IMR-90 (cell line): ENCODE measurements at places on chromosomes 13 and 19. TPM values are rescaled to one million over a fixed set of nuclear protein-coding genes. Genes with fewer than 3 reads are reported as not detected.

DNA sequence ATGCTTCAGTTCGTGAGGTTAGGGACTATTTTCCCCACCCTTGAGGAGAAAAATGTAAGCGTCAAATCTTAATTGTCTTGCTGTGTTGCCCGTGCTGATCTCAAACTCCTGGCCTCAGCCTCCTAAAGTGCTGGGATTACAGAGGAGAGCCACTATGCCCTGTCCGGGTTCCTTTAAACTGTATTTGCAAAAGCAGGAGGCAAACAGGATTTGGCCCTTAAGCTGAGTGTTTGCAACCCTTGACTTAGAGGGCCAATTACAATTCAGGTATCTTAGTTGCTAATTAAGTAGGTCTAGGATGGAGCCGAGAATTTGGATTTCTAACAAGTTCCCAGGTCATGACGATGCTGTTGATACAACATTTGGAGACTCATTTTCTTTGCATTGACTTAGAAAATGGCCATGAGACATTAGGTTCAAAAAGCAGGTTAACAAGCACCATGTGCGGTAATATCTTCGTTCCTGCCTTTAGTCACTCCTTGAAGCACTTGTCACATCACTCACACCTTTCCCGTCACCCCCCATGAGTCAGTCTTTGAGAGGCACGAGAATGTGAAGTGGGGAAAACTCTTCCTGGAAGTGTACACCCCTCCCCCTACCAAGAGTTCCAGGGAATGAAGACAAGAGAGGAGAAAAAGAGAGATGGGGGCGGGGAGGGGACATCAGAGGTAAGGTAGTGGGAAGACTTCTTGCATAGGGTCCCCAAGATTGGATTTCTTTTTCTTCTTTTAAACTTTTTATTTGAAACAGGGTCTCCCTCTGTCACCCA lies 2.6 kb downstream of the NAPSA start:
- no peak for DNase-seq

- no peak for DNase-seq
These were observed 207.2 kb downstream of the SPRY2 start for GRCh38 chr13:80133631-80134261.

- DNase-seq: peak; percentile 45
These were observed 2.7 kb upstream of the SNAPC2 start for GRCh38 chr19:7917267-7918061.

DNA sequence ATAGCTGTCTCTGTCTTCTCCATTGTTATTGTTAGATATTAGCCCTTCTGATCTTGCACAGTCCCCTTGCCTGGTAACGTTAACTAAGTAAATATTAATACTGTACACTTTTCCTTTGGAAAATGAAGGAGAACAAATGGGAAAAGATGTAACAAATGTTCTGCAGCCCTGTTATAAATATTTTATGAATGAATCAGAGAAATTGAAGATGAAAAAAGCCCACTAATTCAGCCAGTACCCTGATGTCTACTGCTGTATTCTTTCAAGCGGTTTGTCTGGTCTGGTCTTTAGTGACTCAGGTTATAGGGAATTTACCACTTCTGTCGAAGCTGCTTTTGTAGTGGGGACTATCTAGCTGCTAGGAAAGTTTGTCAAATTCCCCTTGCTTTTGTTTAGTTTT lies 121.0 kb downstream of the COG6 start:
- DNase-seq: peak; percentile 88

- DNase-seq: no peak
These were observed 7.3 kb downstream of the LYL1 start for GRCh38 chr19:13095393-13095784.

- DNase-seq: peak; percentile 28
These were observed 37.4 kb upstream of the GAS6 start for GRCh38 chr13:113901231-113901630.

GRCh38 chr19:39941151-39941550 lies 6.7 kb upstream of the FCGBP start:
- DNase-seq: no peak

- no peak for DNase-seq
These were observed 379 bp upstream of the ZNF470 start for GRCh38 chr19:56566904-56567273.

DNA sequence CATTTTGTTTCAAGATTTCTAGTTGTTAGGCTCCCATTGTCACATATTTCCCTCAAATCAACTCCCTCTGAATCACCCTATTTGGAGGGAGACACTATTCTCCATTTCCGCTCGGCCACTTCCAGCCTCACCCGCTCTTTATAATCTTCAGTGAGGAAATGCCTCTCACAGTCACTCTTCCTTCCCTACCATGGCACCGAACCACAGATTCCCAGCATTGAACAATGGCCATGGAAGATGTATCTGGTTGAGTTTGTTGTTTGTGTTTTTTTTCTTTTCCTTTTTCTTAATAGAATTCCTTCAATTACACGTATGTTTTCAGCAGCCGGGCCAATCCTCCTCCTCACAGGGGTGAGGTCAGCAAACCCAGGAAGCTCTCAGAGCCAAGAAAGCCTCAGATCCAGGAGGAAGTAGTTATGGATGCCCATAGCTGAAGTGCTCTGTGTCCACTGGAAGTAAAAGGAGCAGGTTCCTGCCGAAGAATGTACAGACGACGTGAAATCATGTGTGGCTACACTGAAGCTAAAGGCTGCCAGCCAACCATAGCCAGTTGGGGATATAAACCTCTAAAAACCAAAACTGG lies 472.1 kb downstream of the FOXO1 start:
- DNase-seq: no peak

- no peak for DNase-seq
These were observed 83.0 kb downstream of the TSHZ3 start for GRCh38 chr19:31266196-31266595.

- DNase-seq: no peak
These were observed 65.1 kb downstream of the SPACA7 start for GRCh38 chr13:112441226-112441625.

DNA sequence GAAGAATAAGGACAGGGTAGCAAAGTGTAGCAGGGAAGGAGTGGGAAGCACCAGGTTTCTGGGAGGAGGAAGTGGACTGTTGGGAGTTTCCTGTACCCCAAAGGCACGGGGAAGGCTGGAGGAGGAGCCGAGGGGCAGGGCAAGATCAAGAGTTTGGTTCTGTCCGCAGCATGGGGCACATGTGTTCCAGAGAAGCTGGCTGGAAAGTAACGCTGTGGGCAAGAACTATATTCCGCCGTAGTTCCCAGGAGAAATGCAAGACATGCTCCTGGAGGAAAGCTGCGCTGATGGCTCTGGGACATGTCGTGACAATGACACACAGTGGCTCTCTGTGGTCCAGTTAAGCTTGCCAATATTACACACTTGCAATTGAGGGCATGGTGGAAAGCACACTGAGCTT lies 51.7 kb upstream of the KPNA3 start:
- DNase-seq: no peak

DNA sequence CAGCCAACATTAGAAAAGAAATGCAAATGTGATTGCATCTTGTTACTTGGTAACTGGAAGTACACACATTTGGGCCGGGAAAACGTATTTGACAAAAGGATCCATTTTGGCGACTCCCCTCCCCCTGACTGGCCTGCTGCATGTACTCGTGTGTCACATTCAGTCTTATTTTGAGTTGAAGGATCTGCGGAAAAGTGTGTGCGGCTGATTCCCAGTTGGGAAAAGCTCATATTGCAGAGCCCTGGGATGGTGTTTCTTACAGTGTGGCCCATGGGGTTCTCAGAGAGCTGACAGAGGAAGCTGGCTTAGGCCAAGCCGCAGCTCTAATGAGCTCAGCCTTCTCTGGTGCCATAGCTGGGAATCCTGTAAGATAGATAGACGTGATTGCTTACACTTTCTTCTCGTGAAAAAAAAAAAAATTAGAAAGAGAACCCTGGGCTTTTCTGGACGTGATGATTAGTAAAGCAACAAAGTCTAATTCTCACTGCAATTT lies 170.3 kb upstream of the ARGLU1 start:
- DNase-seq: no peak

- DNase-seq: peak; percentile 49
These were observed 10.9 kb downstream of the APOC1 start for GRCh38 chr19:44925114-44925891.

- no peak for DNase-seq
These were observed 14.4 kb downstream of the TTYH1 start for GRCh38 chr19:54429545-54430227.

GRCh38 chr19:42288387-42288786 lies 13.5 kb upstream of the PRR19 start:
- no peak for DNase-seq

- DNase-seq: peak; percentile 11
These were observed 106.5 kb upstream of the SGCG start for GRCh38 chr13:23074075-23074828.

DNA sequence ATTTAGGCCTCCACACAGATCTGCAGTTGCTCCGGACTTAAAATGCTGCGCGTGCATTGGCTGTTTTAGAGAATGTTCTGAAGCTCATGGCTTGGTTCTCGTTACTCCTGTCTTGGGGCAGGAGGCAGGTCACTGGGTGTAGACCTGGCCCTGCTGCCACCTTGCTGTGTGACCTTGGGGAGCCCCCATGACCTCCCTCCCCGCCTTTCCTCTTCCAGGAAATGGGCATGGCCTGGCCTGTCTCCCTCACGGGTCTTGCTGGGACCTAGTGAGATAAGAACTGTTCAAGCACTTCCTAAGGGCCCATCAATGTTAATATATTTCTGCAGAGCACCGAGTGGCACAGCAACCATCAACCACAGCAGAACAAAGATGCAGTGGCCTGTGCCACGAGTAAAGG lies 49.4 kb downstream of the KLF2 start:
- no peak for DNase-seq

- no peak for DNase-seq
These were observed 24.0 kb downstream of the GRIN2D start for GRCh38 chr19:48417421-48417820.

- no peak for DNase-seq
These were observed 127.8 kb upstream of the SPACA7 start for GRCh38 chr13:112248406-112248760.

GRCh38 chr13:113488283-113488682 lies 2.2 kb downstream of the DCUN1D2 start:
- no peak for DNase-seq

- DNase-seq: peak; percentile 68
These were observed 5.6 kb downstream of the TLE6 start for GRCh38 chr19:2982983-2983350.

GRCh38 chr19:15421721-15422260 lies 3.0 kb upstream of the AKAP8L start:
- no peak for DNase-seq

- DNase-seq: no peak
These were observed 913.2 kb downstream of the DIAPH3 start for GRCh38 chr13:59250336-59251189.

DNA sequence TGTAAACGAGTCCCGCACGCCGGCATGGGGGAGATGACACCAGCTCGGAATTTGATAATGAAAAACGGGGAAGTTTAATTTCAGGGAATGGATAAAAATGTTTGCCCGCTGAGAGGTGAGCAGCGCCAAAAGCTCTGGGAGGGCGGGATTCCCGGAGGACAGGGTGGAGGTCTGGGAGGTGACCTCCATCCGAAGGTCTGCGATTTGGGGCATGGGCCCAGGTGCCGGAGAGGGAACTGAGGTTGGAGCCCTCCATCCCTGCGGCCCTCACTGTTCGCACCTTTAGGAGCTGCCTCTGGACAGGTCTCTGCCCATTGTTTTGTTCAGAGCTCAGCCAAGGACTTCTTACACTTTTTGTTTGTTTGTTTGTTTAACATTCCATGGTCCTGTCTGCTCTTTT lies 129.8 kb downstream of the URI1 start:
- no peak for DNase-seq

- peak; percentile 38 for DNase-seq
These were observed 22.9 kb downstream of the PPP5C start for GRCh38 chr19:46369817-46370216.

DNA sequence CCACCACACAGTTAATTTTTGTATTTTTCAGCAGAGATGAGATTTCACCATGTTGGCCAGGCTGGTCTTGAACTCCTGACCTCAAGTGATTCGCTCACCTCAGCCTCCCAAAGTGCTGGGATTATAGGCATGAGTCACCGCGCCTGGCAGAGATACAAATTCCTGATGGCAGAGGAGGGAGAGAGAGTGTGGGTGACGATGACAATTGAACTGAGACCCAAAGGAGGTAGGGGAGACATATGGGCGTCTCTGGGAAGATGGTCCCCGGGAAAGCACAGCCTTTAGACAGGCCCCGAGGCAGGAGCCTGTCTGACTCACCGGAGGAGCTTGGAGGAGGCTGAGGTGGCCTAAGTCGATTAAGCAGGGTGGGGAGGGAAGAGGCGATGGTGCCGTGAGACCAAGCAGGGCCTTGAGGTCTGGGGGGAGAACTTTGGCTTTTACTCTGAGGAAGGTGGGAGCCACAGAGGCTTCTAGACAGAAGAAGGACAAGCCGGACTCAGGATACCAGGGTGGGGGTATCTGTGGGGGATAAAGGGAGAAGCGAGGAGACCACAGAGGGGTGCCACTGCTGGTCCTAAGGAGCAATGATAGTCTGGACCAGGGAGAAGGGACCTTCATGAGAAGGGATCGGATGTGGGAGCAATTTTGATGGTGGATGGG lies 38.2 kb downstream of the ARRDC2 start:
- DNase-seq: peak; percentile 82

PSG7 gene
- under 0.01 and 0.28 TPM in 2 replicates for total RNA-seq

SPC24 gene
- total RNA-seq: 68.3 and 97.5 TPM in 2 replicates

ZNF415 gene
- 7.7 and 7.8 TPM in 2 replicates for total RNA-seq

KCTD4 gene
- 0.56 and 0.72 TPM in 2 replicates for total RNA-seq

ZNF418 gene
- 3.4 and 4.2 TPM in 2 replicates for total RNA-seq

WBP4 gene
- 4.3 and 11.4 TPM in 2 replicates for total RNA-seq

ZNF708 gene
- total RNA-seq: 4.7 and 7.2 TPM in 2 replicates

ZIC5 gene
- not detected in 2 replicates for total RNA-seq

DACT3 gene
- 1.6 and 1.9 TPM in 2 replicates for total RNA-seq

GPR12 gene
- not detected in 2 replicates for total RNA-seq

TNFSF9 gene
- total RNA-seq: not detected in 2 replicates

ZNF296 gene
- not detected in 2 replicates for total RNA-seq

TCF3 gene
- 29.9 and 37.5 TPM in 2 replicates for total RNA-seq

MCF2L gene
- total RNA-seq: 0.18 TPM in 1 of 2 replicates, not detected in the other

ANGPTL8 gene
- not detected in 2 replicates for total RNA-seq

KLF5 gene
- total RNA-seq: 4.4 and 5.4 TPM in 2 replicates

MYH14 gene
- not detected in 2 replicates for total RNA-seq
